ENCODE measurements at places on chromosomes 4 and X.
A peak's percentile ranks its signal among the peaks of the same experiment; 100 is the strongest.

GRCh38 chr4:119299741-119300100 lies 22.2 kb downstream of the FABP2 start:
- no peak for DNase-seq

- DNase-seq, result no peak
Observed at GRCh38 chr4:149795256-149795655, 20.4 kb downstream of the IQCM start.

- no peak for DNase-seq
Observed at GRCh38 chrX:15274946-15275345, 5.1 kb upstream of the ASB9 start.

- DNase-seq, result no peak
Observed at GRCh38 chr4:116180157-116180601, 905.2 kb downstream of the TRAM1L1 start.

GRCh38 chr4:24413311-24413784 lies 171.0 kb downstream of the DHX15 start:
- no peak for DNase-seq

- DNase-seq, result no peak
Observed at GRCh38 chr4:32180086-32180485, 1459.9 kb downstream of the PCDH7 start.

- DNase-seq, result no peak
Observed at GRCh38 chrX:64570204-64570603, 175.0 kb upstream of the MTMR8 start.

GRCh38 chrX:13167481-13168231 lies 123.2 kb upstream of the FAM9C start:
- peak; percentile 15 for DNase-seq

GRCh38 chr4:86011117-86011516 lies 348.7 kb downstream of the MAPK10 start:
- no peak for DNase-seq

- no peak for DNase-seq
Observed at GRCh38 chr4:89248879-89249281, 58.7 kb downstream of the GPRIN3 start.

GRCh38 chr4:149823769-149824221 lies 8.2 kb upstream of the IQCM start:
- no peak for DNase-seq

- DNase-seq, result no peak
Observed at GRCh38 chr4:178347111-178347510, 904.9 kb upstream of the AGA start.

GRCh38 chr4:19850909-19851308 lies 400.8 kb upstream of the SLIT2 start:
- no peak for DNase-seq

GRCh38 chr4:82770607-82771006 lies 28.0 kb downstream of the SCD5 start:
- DNase-seq, result no peak

DNA sequence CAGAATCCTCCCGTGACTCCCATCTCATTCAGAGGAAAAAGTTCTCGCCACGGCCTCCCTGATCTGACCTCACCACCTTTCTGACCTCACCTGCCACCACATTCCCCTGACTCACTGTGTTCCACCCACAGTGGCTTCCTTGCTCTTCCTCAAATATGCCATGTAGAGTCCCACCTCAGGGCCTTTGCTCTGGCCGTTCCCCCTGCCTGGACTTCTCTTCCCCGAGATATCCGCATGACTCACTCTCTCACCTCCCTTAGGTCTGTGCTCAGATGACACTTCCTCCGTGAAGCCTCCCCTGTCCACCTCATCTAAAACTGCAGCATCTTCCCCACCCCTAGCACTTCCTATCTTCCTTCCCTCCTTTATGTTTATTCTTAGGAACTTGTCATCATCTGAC lies 7.2 kb upstream of the TSPYL2 start:
- no peak for DNase-seq

DNA sequence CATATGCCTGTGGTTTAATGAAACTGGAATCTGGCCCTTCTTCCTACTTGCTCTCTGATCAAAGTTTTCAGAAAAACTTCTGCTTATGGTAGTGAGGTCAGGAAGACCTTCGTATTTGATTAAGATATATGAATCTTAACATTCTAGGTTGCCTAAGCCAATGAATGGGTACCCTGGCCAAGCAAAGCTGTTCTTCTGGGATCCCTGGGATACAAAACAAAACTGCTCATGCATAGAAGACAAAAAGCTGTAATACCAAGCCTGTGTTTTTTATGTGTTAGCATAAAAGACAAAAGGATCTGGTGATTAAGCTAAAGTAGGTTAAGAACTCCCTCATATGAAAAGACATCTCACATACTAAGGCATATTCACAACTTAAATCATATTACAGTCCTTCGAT lies 21.6 kb downstream of the ANKRD17 start:
- no peak for DNase-seq

DNA sequence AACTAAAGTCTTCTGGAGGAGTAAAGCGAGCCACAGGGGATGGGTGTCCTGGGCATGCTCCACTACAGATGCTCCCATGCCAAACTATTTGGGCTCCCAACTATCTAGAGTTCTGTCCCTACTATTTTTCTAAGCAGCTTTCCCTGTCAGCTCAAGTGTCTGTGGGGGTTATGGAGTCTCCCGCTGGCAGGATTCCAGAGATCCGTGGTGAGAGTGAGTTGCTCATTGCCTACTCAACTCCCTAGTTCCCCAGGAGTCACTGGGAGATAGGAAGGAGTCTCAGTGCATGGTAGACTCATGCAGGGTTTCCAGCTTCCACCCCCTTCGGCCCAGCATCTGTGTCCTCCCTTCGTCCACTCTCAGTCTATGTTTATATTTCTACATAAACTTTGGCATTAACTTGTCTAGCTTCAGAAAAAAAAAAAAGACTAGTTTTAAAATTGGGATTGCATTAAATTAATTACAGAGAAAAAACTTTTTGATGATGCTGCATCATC lies 55.1 kb upstream of the INPP4B start:
- no peak for DNase-seq

- DNase-seq, result no peak
Observed at GRCh38 chr4:142098380-142098779, 462.0 kb downstream of the IL15 start.

GRCh38 chrX:6857749-6858148 lies 289.8 kb upstream of the STS start:
- no peak for DNase-seq

DNA sequence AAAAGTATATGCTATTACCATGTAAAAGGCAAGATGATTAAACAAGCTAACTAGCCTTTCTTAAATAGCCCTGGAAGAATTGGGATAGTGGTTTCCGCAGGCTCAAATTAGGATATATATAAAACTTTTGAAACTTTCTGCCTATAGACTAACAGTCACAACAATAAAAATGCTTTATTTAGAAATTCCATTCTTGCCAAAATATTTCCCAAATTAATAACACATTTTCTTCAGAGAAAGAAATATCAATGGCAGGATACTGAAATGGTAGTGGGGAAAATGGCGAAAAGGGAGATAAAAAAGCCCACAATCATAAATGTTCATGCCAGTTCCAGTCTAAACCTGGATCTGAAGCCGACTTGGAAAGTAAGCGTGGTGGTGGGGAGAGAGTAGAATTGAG lies 56.0 kb downstream of the MAD2L1 start:
- DNase-seq, result no peak

- no peak for DNase-seq
Observed at GRCh38 chrX:153882086-153882498, 3.9 kb downstream of the L1CAM start.

DNA sequence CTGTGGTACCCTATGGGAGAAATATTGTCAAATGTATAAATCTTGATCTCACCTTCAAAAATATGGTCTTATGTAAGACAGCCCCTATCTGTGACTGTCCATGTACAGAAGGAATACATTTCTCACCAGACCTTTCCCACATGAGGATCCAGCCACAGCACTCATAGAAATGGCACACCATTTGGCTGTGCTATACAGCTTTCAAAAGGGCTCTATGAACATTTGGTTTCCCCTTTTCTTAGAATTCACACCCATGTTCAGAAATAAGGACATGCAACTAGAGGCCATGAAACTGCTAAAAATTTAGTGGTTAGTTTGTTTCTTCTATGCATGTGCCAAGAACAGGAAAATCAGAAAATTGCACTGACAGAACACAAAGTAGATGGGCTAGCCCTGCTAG lies 62.7 kb downstream of the ANTXR2 start:
- DNase-seq, result no peak

GRCh38 chr4:29596228-29596627 lies 1123.9 kb upstream of the PCDH7 start:
- no peak for DNase-seq

DNA sequence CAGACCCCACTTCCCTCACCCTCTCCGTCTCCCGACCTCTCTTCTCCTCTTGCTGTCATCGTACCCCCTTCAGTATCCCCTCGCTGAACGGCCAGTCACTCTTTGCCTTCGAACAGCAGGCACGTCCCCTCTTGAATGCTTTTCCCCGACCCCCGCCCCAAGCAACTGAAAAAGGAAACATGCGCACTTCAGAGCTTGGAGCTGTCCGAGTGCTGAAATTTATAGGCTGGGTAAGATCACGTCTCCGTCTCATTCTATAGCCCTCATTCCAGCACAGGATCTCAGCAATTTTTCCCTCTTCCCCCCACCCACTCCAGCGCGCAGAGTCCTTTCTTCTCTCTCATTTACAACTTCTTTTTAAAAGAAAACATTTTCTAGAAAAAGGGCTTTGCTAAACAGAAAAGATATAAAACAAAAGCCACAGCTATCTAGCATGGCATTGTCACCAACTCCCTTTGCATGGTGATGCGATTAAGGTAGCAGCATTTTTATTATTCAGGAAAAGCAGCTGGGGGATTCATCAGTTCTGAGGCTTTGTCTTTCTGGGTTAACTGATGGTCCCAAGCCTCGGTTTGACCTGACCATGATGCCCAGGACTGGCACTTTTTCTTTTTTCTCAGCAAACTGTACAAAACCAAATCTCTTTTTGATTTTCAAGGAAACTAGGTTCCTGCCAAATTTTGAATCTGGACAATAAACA lies at the start of gene GLRA2:
Gene GLRA2, plus strand, starts transcription at position 247 of the 700 bp plus-strand sequence. CDS start 522 bp downstream, outside the sequence.
- no peak for DNase-seq

- no peak for DNase-seq
Observed at GRCh38 chrX:70134116-70134477, 850 bp downstream of the IGBP1 start.

GRCh38 chr4:20194123-20195013 lies 57.3 kb upstream of the SLIT2 start:
- DNase-seq, result no peak

- DNase-seq, result no peak
Observed at GRCh38 chr4:81215931-81216330, 909 bp upstream of the PRKG2 start.

DNA sequence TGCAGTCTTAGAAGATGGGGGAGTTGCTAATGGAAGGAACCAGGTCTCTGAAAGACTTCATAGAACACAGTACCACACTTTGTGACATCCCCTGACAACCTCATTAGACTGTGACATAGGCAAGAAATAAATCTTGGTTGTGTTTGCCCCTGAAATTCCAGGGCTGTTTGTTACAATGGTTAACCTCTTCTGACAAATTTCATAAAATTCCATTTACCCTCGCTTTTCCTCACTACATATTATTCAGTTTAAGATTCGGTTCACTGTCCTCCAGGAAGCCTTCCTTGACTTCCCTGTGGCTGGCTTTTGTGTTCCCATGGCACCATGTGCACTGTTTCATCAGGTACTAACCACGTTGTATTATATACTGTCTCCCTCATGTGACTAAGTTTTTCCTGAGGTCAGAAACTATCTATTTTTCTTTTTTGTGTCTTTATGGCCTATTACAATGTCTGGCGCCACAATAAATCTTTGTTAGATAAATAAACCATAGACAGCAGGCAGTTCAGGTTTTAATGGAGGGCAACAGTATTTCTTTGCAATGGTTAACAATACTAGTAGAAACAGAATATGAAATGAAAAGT lies 54.2 kb downstream of the ATXN3L start:
- DNase-seq, result no peak

GRCh38 chr4:84498203-84498934 lies 723 bp downstream of the NKX6-1 start:
- no peak for DNase-seq

Data from CD4-positive, alpha-beta T cell treated with Interleukin-4 for 4 hours (primary cell).